Caco-2 (cell line): ENCODE measurements at places on chromosomes 5 and 9. TPM values are rescaled to one million over a fixed set of nuclear protein-coding genes. Genes with fewer than 3 reads are reported as not detected.

- DNase-seq: no peak
Measured at GRCh38 chr5:74310997-74311930, 329.3 kb downstream of the ENC1 start.

DNA sequence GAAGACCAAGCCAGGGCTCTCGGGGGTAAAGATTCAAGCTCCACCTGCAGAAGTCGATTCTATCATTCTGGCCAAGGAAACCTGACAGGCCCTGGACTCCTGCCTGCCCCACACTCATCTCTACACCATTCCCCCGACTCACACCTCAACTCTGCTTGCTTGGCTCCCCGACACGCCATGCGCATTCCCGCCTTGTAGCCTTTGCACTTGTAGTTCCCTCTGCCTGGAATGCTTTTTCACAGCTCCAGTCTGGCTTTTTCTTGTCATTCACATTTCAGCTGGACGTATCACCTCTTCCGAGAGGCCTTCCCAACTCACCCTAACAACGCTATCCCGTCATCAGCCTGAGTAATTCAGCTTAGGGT is 28.7 kb upstream of the HAND1 start:
- DNase-seq: no peak

DNA sequence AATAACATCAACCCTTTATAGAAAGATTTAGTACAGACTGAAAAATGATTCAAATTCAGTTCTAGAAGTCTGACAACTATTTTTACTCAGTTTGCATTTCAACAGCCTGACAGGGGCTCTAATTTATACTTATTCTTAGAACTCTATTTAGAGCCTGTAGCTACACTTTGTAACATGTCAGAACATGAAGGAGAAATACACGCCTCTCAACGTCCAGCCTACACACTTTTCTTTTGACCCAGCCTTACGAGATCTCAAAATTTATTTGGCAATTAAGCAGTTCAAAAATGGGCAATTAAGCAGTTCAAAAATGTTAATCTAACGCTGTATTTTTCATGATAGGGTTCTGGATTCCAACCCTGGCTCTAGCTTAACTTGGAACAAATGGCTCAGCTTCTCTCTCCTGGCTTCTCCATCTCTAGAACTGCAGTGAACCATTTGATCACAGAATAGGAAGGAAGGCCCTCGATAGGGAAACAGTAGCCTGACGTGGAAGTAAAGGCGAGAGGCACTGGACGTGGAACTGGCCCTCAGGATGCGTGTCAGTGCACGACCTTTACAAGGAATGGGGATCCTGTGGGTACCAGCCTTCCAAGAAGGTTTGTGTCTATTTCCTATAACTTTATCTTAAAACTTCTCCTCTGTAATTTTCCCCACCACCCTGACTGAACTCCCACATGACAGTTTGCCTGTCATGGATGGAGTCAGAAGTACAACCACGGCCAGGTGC is 66.4 kb downstream of the PRRT1B start:
- DNase-seq: no peak

- no peak for DNase-seq
Measured at GRCh38 chr5:157106630-157107461, 2.0 kb downstream of the HAVCR2 start.

DNA sequence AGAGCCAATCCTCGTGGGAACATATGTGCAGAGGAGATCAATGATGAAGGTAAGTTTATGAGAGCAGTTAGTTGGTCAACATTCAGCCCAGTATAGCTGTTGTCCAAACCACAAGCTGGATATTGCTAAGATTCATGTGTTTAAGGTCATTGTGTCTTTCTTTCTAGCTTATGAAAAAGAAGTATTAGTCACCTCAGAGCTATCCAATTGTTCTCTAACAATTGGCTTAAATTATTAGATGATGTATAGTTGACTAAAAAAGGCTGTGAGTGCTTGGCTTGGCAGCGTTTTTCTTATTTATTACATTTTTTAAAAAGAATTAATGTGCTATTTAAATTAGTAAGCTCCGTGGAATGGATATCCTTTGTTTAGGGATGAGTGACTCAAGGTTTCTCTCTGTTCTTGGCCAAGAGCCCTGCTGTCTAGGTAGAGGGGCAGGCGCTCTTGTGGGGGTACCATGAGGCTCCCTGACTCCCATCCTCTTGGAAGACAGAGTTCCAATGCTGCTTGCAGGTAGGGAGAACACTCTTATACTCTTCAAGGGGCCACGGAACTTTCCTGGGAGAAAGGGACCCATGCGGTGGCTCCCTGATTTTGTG is 487.4 kb downstream of the IRX1 start:
- no peak for DNase-seq

- DNase-seq: no peak
Measured at GRCh38 chr5:100846772-100847171, 56.3 kb downstream of the ST8SIA4 start.

Gene SET
- total RNA-seq: 710 and 745 TPM in 2 replicates

Gene PCDHAC2
- total RNA-seq: not detected in 2 replicates

Gene OR2V1
- not detected in 2 replicates for total RNA-seq

Gene C1QTNF3
- total RNA-seq: 2.5 and 4.4 TPM in 2 replicates
